ENCODE measurements at places on chromosomes 16 and 17.
A peak's percentile ranks its signal among the peaks of the same experiment; 100 is the strongest.

DNA sequence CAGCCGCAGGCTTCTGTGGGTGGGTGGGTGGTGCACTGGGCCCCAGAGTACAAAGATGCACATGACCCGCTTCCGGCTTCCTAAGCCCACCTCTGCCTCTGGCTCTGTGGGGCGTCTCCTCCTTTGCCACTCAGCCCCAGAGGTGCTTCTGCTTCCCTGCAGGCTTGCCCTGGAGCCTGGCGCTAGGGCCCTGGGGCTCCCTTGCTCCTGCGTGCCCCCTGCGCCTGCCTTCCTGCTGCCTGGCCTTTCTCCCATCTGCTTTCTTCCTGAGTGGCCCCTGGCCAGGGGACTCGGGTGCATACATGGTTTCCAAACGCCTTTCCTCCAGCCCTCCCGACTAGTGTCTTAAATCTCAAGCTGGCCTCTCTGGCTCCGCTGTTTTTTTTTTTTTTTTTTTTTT is 3.4 kb downstream of the WWOX start:
- no peak for DNase-seq

DNA sequence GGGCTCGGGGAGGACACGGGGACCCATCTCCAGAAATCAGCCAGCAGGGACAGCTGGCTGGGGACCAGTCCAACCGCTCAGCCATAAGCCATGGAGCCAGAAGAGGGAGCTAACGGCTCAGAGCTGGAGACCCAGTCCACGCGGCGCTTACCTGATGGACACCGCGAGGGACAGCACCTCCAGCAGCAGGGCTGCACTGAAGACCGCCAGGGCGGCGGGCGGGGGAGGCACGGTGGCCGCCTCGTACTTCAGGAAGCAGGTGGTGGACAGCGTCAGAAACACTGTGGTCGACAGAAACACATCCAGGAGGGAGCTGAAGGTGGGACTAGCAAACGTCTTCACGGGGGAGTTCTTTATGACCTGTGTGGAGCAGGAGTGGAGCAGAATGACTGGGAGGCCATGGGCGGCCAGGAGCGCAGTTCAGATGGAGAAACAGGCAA is 102.6 kb upstream of the CREBBP start:
- peak; percentile 13 for DNase-seq

DNA sequence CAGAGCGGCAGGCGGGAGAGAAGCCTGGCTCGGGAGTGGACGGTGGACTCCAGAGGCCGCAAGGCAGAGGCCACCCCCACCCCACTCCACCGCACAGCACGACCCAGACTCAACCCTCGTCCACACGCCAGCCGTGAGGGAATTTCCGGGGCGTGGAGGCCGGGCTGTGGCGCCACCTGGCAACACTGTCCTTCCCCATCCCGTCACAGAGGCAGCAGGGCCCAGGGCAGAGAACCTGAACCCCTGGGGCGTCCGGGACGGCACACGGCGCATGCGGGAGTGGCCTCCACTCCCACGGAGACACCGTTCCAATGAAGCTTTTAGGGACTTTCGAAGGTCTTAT is 23.5 kb downstream of the GNPTG start:
- DNase-seq: no peak

- no peak for DNase-seq
Observed at GRCh38 chr17:14104734-14105133, 35.4 kb downstream of the COX10 start.

DNA sequence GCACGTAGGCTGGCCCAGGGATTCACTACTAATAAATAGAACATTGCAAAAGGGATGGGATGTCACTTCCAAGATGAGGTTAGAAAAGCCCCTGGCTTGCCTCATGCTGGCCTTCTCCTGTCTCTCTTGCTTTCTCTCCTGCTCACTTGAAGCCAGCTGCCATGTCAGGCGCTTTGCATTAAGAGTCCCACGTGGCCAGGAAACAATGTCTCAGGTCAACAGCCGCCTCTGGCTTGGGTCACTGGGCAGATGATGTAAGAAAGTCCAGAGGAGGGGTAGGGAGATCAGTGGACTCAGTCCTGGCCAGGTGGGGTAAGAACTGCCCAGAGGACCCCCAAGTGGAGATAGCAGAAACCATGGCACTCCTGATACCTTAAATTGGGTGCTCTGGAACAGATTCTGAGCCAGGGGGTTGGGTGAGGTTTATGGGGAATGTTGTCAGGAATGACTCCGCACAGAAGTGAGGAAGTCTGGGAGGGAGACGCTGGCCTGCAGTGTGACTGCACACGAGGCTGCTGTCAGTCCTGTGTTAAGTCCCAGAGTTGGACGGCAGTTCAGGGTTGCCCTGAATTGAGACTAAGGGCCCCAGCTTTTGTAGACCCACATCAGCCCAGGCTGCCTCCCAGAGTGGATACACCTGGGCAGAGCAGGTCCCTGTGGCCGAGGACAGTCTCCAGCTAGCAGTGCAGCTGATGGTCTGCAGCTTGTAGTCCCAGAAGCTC is 17.7 kb downstream of the C16orf82 start:
- DNase-seq: no peak

- DNase-seq: no peak
Observed at GRCh38 chr17:44540246-44541084, 16.8 kb upstream of the FZD2 start.

DNA sequence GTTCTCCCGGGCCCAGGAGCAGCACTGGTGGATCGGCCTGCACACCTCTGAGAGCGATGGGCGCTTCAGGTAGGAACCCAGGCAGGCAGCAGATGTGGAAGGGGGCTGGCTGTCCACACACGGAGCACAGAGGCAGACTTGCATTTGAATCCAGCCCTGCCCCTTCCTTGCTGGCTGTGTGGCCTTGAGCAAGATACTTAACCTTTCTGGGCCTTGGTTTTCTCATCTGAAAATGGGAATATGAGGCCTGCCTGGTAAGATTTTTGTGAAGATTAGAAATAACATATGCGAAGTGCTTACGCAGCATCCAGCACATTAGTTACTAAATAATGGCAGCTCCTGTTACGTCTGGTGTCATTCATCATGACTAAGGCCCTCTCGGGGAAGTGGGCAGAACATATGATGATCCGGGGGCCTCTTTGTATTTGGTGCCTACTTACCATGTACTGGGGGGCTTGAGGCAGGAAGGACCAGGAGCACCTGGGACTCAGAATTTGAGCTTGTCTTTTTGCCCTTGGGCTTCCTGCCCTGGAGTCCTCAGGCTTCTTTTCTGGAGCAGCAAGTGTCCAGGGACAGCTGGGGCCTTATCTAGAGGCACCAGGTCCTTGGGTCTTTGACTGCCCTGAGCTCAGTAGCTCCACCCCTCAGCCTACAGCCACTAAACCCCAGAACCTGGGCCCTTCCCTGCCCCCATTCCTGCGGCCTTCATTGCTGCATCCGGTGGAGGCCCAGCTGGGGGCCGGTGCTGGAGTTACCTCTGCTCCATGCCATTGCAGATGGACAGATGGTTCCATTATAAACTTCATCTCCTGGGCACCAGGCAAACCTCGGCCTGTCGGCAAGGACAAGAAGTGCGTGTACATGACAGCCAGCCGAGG is 53.8 kb downstream of the MRC2 start:
- no peak for DNase-seq

Measured in C1 segment of cervical spinal cord (tissue), 14 donors.